Right cardiac atrium (tissue), 5 donors: ENCODE measurements at places on chromosomes 5 and 9.

DNA sequence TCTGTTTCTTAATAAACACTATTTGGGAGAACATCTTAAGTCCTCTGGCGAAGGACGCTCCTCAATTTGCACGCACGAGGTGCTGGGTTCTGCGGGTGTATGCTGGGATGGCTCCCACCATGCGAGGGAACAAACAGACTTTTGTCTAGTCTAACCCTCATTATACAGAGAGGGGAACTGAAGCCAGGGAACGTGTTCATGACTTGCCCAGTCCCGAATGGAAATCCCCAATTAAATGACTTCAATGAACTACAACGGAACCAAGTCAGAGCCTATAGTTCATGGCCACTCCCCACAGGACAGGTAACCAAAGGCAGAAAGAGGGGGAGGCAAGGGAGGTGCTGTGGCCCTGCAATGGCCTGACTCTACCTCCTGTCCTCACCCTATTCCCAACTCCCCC, 9.3 kb downstream of the TLE1 start:
- DNase-seq = no peak

GRCh38 chr9:116549061-116549664, 137.9 kb upstream of the TRIM32 start:
- DNase-seq = peak; percentile 90

- no peak for DNase-seq
These were observed 139.5 kb upstream of the FSTL4 start for GRCh38 chr5:133751846-133752245.

DNA sequence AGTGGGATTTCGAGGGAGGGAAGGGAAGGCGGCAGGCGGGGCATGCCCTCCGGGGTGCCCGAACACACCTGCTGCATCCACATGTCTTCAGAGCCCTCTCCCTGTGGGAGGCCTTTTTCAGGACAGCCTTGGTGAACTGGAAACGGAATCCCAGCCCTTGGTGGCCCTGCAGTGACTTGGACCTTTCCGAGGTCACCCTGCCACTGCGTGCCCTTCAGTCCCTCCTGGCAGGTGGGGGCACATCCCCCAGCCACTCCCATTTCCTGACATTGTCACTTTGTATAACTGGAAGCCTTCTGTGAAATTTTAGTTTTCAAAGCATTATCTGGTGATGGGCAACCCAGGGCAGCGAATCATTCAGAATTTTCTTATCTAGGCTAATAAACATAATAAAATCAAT, 11.0 kb upstream of the AHRR start:
- DNase-seq = no peak

DNA sequence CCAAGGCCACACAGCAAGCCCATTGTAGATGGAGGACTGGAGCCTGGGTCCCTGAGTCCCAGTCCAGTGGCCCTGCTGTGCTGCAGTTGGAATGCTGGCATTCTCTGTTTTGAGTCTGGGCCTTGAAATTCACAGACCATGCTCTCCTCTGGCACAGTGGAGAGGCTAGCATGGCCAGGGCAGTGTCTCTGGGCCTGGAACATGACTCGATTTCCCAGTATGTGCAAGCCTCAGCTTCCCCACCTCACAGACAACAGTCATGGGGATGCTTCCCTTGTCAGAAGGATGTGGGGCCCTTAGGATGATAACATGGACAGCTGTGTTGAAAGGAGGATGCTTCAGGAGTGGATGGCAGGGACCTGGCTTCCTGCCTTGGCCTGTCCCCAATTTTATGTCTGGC, 91.2 kb downstream of the AMBP start:
- DNase-seq = no peak

DNA sequence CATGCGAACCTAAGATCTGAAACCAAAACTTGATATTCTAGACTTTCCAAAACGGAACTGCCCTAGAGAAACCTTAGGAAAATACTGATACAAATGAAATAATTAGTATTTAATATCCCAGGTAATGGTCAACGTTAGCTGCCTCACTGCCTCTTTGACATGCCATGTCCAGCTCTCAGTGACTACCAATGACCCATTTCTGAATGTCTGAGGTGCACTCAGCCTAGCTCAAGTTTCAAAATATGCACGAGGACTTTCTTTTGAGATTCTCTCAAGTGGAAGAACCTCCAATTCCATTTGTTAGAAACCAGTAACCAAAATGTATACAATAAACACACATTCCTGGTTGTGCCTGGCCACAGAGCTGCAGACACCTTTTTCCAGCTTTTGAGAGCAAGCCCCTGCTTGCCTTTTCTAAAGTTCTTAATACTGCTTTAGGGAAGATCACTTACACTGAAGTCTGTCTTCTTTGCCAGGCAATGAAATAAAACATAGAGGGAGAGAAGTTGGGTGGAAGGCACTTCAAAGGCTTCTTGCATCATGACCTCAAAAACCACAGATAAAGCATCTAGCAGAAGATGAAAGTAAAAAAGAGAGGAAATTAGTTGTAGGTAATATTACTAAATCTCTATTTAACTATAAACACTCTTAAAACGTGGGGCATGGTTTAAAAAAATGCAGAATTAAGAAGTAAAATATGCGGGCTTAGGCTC, 87.9 kb downstream of the MRPS27 start:
- no peak for DNase-seq

- DNase-seq = peak; percentile 75
These were observed 211.3 kb upstream of the IRX4 start for GRCh38 chr5:2093859-2094615.

GRCh38 chr9:76415731-76416130, 21.5 kb upstream of the RFK start:
- no peak for DNase-seq

- DNase-seq = peak; percentile 63
These were observed 197.1 kb downstream of the TTLL11 start for GRCh38 chr9:121895818-121896544.

GRCh38 chr9:6055216-6055615, 39.8 kb upstream of the RANBP6 start:
- DNase-seq = no peak

- peak; percentile 75 for DNase-seq
These were observed 1.2 kb downstream of the LCN15 start for GRCh38 chr9:136762915-136763648.

GRCh38 chr5:37723162-37723961, 116.5 kb downstream of the GDNF start:
- DNase-seq = no peak
